ENCODE measurements at places on chromosomes 1 and 21. TPM values are rescaled to one million over a fixed set of nuclear protein-coding genes. Genes with fewer than 3 reads are reported as not detected.

DNA sequence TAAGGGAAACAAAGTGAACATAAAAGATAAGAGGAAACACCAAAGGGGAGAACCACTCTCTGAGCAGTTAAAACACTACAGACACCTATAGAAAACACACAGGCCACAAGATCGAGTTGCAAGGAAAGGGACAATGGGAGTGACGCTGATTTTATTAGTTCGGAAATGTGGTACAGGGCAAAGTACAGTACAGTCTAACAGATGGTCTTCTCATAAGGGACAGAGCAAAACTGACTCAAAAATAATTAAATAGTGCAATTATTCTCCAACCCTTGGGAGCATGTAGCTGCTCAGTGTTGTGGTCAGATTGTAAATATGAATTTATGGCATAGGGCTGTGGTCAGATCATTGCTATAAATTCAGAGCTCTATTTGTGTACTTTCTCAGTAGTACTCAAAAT lies 352.0 kb downstream of the USH2A start:
- no peak for DNase-seq

RBP7 gene
- total RNA-seq = 2.2 TPM

RCSD1 gene
- 11.1 TPM for total RNA-seq

VWA5B1 gene
- not detected for total RNA-seq
